ENCODE measurements at places on chromosomes 7 and 10. TPM values are rescaled to one million over a fixed set of nuclear protein-coding genes. Genes with fewer than 3 reads are reported as not detected.
A peak's percentile ranks its signal among the peaks of the same experiment; 100 is the strongest.

Gene SFMBT2
- 0.07 TPM for total RNA-seq

Gene GIMAP1
- not detected for total RNA-seq

DNA sequence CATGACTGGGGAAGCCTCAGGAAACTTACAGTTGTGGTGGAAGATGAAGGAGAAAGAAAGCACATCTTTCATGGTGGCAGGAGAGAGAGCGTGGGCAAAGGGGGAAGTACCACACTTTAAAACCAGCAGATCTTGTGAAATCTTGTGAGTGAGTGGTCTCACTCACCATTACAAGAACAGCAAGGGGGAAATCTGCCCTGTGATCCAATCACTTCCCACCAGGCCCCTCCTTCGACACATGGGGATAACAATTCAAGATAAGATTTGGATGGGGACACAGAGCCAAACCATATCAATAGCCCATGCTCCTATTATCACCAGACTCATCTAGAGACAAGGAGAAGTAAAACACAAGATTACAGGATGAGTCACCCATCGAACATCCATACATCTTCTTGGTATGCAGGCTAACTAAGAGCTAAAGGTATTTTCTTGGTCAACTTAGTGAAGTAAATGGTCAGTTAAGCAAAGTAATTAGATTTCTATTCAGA lies 55.3 kb upstream of the YAE1 start:
- no peaks in the 10 kb centered on the region for H3K27me3 ChIP-seq
- peak; percentile 66 for DNase-seq
- 0 out of 2 replicates have a peak, but pooled peaks cover under 1% of the 10 kb centered on the region for H3K4me1 ChIP-seq
- H3K27ac ChIP-seq, result no peak overlapping the region
- H3K4me3 ChIP-seq, result no peak overlapping the region
- no peaks in the 10 kb centered on the region for H3K36me3 ChIP-seq

- no peak for DNase-seq
- H3K4me3 ChIP-seq, result no peak overlapping the region
- no peaks in the 10 kb centered on the region for H3K36me3 ChIP-seq
- H3K4me1 ChIP-seq, result no peaks in the 10 kb centered on the region
These were observed 1102.3 kb downstream of the GRM8 start for GRCh38 chr7:126150278-126150958.

DNA sequence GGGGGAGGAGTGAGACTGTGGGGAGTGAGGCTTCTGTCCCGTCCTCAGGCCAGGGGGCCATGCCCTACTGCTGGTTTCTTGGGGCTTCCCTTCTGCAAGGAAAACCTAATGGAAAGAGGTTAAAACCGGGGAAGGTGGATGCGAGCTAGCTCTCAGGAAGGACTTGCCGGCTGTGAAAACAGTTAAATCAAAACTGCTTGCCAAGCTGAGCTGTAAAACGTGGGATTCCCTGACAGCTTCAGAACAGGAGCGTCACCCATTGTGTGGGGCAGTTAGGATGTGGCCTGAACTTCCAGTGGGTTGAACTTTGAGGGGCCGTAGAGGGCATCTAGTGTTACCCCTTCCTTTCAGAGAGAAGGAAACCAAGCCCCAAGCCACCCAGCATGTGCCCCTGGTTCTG lies 13.1 kb downstream of the TSPAN15 start:
- no peaks in the 10 kb centered on the region for H3K36me3 ChIP-seq
- no peaks in the 10 kb centered on the region for H3K27me3 ChIP-seq
- H3K4me3 ChIP-seq, result no peak overlapping the region
- H3K4me1 ChIP-seq, result peaks cover 79% of the 10 kb centered on the region
- no peak for DNase-seq

Data from PC-9 (cell line).